ENCODE measurements at places on chromosomes 2 and 18. TPM values are rescaled to one million over a fixed set of nuclear protein-coding genes. Genes with fewer than 3 reads are reported as not detected.

GRCh38 chr2:16002575-16002974 lies 62.2 kb downstream of the MYCN start:
- DNase-seq = no peak

GRCh38 chr2:231960810-231961348 lies 634 bp upstream of the DIS3L2 start:
- no peak for DNase-seq

GRCh38 chr2:205390866-205391265 lies 291.4 kb upstream of the NRP2 start:
- no peak for DNase-seq

The PROKR1 gene
- not detected for total RNA-seq

GRCh38 chr2:240988571-240989271 lies 9.7 kb upstream of the SNED1 start:
- DNase-seq = no peak

DNA sequence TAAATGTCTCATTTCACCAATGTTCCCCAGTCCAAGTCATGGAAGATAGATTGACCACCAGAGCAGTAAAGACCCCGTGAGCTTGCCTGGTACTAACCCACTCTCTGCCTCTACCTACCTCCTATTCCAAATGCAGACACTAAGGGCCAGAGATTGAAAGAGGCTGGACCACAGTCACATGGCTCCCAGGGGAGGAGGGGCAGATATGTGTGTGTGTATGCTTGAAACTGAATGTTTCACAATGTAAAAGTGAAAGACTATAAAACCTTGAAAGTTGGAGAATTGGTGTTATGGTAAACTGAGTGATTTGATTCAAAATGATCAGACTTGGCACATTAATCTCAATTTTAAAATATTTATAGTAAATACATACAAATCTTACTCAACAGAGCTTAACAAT lies 21.7 kb upstream of the KLHL29 start:
- DNase-seq = no peak

The TBR1 gene
- total RNA-seq = 0.04 TPM

DNA sequence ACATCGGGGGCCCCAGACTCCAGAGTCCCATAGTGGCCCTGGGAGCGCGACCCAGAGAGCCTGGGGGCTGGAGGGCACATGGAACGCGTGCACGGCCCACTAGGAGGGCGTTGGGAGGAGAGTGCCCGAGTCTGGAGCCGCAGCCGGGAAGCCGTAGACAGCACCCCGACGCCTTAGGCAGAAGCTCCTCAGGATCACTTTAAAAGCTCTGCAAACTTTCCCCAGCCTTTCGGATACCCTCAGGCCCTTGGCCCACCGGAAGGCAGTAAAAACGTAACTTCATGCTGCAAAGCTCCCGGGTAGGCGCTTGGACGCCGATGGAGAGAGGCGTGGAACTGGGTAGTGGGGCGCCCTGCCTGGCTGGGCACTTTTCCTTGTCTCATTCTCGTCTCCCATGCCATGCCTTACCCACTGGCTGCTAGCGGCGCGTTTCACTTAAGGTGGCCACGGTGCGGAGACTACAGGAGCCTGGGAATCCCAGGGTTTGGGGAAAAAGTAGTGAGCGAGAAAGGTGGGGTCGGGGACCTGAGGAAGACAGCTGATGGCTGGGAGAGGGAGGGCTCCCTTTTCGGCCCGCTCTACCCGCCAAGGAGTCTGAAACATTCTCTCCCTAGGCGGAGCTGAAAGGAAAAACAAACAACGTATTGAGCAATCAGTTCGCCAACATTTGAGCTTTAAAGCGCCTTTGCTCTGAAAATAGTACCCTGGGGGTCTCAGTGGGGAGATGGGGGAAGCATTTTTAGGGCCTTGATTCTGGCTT lies 141.8 kb downstream of the MEIS1 start:
- DNase-seq = no peak

DNA sequence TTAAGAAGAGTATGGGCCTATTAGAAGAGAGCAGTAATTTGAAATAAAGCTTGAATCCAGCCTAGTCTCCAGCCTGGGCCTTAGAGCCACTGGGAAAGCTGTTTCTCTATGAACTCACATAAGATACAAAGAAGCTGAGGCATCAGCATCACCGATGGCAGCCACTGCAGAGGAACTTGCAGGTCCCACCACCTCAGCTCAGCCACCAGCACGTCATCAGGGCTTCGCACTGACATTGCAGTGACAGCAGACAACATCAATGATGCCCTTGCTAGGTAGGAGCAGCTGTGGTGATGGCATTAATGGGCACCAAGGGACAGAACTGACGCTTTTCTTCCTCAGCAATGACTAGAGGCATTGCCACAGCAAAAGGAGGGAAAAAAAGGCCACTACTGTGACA lies 67.7 kb upstream of the CDC42EP3 start:
- no peak for DNase-seq

DNA sequence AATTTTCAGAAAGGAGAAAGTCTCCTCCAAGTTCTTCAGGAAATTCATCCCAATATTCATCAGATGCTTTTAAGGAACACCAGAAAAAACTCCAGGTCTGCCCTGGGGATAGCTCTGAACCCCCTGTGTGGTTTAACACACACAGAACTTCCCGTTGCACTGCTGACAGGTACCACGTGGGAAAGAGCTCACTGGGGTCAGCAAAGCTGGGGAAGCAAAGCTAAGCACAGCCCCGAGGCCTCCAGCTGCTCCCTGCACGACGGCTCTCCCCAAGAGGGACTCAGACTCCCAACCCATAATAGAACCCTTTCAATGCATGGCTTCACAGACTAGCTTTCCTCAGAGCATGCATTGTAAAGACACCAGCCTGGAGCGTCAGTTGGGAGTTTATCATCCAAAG lies 28.0 kb downstream of the ADI1 start:
- DNase-seq = no peak

- no peak for DNase-seq
These were observed 55.4 kb upstream of the THOC1 start for GRCh38 chr18:323253-323622.

DNA sequence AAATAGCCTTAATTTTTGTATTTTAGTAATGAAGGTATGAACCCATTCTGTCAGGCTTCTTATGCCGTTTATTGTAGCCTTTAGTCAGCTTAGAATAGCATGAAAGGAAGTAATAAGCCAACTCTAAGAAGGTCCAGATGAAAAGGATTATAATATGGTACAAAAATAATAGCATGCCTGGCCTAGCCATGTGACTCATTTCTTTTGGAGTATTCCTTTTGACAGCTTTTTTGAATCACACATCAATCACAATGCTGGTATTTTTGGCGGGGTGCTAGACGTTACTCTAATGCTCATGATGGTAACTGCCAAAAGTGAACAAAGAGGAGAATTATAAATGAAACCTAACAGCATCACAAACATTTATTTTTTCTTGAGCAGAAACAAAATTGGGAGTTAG lies 19.9 kb downstream of the FMNL2 start:
- no peak for DNase-seq

The SEPTIN10 gene
- total RNA-seq = 5.8 TPM

The CIB4 gene
- total RNA-seq = not detected

The RAMP1 gene
- total RNA-seq = 0.32 TPM

- no peak for DNase-seq
These were observed 36.3 kb downstream of the ZNF516 start for GRCh38 chr18:76458522-76459311.

DNA sequence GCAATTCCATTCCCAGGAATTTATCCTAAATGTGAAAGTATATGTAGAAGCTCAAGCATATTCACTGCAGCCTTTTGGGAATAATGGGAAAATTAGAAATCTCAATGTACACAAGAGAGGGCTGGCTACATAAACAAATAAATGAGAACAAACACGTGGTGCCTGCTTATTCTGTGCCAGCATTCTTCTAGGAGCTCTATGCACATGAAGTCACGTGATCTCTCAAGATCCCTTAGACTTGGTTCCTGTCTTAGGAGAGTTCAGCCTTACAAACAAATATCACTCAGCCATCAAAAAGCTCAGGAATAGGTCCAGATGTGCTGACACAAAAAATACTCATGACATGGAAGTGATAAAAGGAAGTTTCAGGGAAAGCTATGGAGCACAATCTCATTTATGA lies 92.9 kb upstream of the SP3 start:
- DNase-seq = no peak

DNA sequence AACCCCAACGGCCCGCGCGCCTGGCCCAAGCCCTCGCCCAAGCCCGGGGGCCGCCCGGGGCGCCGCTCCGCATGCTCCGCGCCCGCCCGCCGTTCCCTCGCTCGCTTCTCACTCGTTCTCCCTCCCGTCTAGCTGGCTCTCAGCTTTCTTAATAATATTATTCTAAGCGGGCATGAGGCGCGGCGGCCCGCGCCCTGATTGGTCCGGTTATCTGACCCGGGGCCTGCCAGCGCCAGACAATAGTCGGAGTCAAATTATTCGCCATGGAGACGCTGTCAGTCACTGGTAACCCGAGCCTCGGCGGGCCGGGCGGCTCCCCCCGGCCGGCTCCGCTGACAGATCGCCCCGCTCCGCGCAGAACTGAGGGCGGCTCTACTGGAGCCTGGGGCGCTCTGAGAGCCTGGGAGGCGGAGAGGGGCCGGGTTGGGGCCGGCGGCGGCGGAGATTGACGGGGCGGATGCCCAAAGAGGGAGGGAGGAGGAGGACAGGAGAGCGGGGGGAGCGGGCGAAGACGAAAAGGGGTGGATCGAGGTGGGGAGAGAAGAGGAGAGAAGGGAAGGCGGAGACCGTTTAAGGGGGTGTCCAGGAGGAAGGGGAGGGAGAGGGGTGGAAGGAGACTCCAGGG lies at the start of gene SIX2:
Gene SIX2 (minus strand): TSS at position 150 of the 625 bp plus-strand sequence. CDS start 342 bp downstream, outside the sequence.
- peak; percentile 38 for DNase-seq

The TRABD2A gene
- total RNA-seq = 42.2 TPM

- no peak for DNase-seq
These were observed 92.8 kb downstream of the ASAP2 start for GRCh38 chr2:9299161-9300100.

GRCh38 chr2:10007921-10008808 lies 35.2 kb upstream of the KLF11 start:
- no peak for DNase-seq

DNA sequence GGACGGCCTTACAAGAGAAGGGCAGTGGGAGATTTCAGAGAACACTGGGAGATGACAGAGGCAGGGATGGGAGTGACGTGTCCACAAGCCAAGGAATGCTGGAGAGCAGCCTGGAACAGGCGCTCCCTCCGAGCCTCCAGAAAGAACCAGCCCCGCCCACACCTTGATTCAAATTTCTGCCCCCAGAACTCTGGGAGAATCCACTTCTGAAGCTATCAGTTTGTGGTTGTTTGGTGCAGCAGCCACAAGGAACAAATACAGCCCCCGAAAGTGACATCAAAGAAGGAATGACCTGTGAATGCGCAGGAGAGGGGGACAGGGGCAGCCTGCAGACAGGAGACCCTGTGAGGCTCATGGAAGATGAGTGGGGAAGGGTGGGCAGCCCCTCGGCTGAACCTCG lies 67.3 kb downstream of the TWIST2 start:
- no peak for DNase-seq

The MC5R gene
- not detected for total RNA-seq

DNA sequence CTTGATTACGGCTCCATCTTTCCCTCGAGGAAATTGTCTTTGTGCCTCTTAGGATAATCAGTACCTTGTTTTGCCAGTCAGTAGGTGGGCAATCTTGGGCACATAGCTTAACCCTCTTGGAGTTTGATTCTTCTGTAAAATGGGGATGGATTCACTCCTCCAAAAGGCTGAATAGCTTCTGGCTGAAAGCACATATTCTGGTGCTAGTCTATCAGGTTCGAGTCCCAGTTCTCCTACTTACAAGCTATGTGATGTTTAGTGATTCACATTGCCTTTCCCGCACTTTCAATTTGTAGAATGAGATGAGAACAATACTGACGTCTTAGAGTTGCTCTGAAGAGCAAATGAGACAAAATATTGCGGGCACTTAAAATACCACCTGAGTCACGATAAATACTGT lies 43.9 kb downstream of the ATIC start:
- no peak for DNase-seq

- peak; percentile 17 for DNase-seq
These were observed 227.7 kb downstream of the RPIA start for GRCh38 chr2:88919087-88919738.

DNA sequence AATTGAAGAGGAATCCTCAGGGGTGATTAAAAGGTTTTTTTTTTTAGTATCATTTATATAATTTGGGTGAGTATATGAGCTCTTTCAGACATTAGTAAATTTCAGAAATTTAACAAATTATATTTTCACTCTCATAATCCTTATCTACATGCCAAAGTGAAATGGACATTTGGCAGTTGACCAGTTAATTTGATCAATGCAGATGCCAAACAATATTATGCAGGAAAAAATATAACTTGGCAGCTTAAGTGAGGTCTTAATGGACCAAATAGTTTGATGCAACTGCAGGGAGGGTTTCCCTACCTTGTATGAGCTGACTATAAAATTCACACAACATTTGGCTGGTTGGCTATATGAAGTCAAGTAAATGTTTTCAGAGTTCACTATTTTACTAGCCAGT lies 185.2 kb downstream of the CCDC102B start:
- DNase-seq = no peak

GRCh38 chr2:222334914-222335313 lies 36.1 kb upstream of the PAX3 start:
- no peak for DNase-seq

- DNase-seq = no peak
These were observed 11.4 kb upstream of the PKDCC start for GRCh38 chr2:42036413-42036812.

- no peak for DNase-seq
These were observed 12.3 kb downstream of the ARID5A start for GRCh38 chr2:96548558-96549465.

GRCh38 chr2:230422149-230422548 lies 6.1 kb downstream of the SP100 start:
- no peak for DNase-seq

The DSG1 gene
- total RNA-seq = not detected

GRCh38 chr2:31297751-31298150 lies 63.8 kb downstream of the EHD3 start:
- DNase-seq = peak; percentile 24

DNA sequence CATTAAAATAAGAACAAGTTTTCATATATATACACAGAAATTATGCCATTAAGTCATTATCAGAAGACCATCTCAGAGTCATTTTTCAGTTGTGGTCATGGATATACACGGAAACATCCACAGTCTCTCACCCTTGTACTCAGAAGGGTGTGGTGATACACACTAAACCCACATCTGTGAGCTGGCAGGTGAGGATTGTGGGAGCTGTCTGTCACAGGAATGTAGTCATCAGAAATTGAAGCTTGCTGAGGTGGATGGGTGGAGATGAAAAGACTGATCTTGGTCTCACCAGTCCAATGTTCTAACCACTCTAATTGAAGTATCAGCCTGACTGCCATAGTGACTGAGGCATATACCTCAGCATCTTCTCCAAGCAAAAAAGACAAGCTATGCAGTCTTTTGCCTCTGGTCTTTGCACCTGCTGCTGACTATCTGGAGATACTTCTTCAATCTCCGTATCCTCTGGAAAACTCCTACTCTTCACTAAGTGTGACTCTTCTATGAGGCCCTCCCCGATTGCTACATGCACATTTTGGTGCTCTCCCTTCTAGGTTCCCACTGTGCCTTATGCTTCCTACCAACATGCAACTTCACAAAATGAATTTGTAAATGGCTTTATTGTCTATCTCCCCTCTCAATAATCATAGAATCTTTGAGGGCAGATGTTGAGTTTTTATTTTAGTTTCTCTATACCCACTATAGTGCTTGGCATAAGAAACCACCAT lies 232.8 kb downstream of the DYM start:
- DNase-seq = peak; percentile 60

- peak; percentile 12 for DNase-seq
These were observed 46.8 kb downstream of the EPG5 start for GRCh38 chr18:45920367-45920766.

Measured in activated CD4-positive, alpha-beta T cell treated with anti-CD3 and anti-CD28 coated beads for 36 hours (primary cell).